ENCODE measurements at places on chromosomes 2 and 18.
A peak's percentile ranks its signal among the peaks of the same experiment; 100 is the strongest.

DNA sequence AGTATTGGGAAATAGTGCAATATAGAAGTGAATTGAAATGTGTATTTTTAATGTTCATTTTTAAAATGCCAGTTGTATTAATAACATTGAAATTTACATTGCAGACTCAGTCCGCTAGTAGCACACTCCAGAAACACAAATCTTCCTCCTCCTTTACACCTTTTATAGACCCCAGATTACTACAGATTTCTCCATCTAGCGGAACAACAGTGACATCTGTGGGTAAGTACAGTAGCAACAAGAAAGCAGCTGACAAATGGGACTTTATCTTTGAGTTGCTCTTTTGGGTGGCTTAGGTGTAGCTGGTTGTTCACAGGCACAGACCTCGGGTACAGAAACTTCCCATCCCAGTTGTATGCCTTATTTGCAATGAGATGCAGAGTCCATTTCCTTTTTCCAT, 118.2 kb upstream of the IL1R2 start:
- DNase-seq, result no peak

GRCh38 chr2:13284688-13285087, 568.0 kb downstream of the TRIB2 start:
- DNase-seq, result no peak

GRCh38 chr2:178767094-178768060, 39.8 kb downstream of the TTN start:
- peak; percentile 63 for DNase-seq

- DNase-seq, result no peak
These were observed 363.7 kb upstream of the CHAC2 start for GRCh38 chr2:53403792-53404413.

DNA sequence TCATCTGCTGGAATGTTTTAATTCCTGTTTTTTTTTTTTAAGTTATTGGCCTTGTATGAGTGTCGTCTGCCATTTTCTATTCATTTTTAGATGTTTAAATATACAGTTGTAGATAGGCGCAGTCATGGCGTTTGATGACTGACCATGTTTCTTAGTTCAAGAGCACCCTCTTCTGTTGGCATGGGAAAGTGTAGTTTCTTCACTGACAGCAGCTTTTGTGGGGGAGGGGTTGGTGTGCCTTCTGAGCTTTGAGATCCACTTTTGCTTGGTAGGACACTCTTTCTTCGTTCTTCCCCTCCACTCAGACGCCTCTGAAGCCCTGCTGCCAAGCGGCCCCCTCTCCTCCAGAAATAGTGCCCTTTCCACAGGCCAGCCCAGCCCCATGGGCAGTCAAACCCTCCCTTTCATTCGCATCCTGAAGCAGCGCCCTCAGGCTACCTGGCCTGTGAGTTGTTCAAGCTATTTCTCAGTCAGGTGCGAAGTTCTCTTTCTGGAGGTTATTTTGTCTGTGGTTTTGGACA, 492.0 kb downstream of the TNS1 start:
- peak; percentile 62 for DNase-seq
